H9 (cell line): ENCODE measurements at places on chromosomes 3 and 15. TPM values are rescaled to one million over a fixed set of nuclear protein-coding genes. Genes with fewer than 3 reads are reported as not detected.
A peak's percentile ranks its signal among the peaks of the same experiment; 100 is the strongest.

DNA sequence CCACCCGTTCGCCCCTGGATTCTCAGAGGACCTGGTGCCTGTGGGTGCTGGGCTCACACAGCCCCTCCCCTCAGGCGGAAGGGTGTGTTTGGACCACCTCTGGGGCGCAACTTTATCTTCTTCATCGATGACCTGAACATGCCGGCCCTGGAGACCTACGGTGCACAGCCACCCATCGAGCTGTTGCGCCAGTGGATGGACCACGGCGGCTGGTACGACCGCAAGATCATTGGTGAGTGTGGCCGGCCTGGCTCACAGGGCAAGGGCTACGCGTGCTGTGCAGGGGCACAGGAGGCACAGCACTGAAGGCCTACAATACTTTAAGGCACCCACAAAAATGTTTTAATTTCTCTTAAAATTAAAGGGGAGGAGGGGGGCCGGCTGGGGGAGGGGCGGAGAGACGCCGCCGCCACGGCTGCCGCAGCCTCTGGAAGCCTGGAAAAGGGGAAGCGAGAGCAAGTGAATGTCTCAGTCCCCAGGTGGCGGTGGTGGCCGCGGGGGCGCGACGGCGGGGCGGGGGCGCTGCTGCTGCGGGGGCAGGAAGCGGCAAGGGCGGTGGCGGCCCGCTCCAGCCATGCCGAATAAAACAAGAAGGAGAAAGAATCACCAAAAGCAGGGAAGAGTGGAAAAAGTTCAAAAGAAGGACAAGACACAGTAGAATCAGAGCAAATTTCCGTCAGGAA lies 56.8 kb downstream of the DNAH1 start:
- DNase-seq, result peak; percentile 72

GRCh38 chr3:146575636-146576035 lies 29.5 kb downstream of the PLSCR5 start:
- DNase-seq, result no peak

DNA sequence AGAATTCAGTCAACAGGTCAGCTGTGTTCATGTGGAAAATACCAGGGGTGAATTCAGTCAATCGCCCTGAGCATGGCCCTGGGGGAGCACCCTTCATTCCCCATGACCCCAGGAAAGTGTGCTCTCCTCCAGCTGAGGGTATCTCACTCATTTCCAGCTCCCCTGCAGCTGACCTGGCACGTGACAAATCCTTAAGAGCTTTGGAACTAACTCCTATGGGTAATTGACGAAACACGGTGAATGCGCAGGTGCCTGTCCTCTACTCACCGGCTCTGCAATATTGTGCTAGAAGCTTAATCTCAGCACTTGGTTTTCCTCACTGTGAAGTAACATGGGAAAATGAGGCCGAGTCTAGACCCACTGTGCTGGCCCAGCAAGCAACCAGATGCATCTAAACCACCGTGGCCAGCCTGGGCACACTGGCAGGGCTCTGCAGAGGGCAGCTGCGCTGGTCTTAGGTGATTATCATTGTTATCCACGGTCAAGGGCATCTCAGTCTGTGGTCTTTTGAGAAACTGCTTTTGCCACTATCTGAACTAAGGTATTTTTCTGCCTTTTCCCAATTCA lies 63.1 kb downstream of the SPSB4 start:
- peak; percentile 8 for DNase-seq

- no peak for DNase-seq
Measured at GRCh38 chr15:58252586-58253323, 114.6 kb downstream of the AQP9 start.

The AP3S2 gene
- total RNA-seq, result 33.9 and 38.5 TPM in 2 replicates

GRCh38 chr3:34998902-34999301 lies 640.4 kb upstream of the ARPP21 start:
- no peak for DNase-seq

DNA sequence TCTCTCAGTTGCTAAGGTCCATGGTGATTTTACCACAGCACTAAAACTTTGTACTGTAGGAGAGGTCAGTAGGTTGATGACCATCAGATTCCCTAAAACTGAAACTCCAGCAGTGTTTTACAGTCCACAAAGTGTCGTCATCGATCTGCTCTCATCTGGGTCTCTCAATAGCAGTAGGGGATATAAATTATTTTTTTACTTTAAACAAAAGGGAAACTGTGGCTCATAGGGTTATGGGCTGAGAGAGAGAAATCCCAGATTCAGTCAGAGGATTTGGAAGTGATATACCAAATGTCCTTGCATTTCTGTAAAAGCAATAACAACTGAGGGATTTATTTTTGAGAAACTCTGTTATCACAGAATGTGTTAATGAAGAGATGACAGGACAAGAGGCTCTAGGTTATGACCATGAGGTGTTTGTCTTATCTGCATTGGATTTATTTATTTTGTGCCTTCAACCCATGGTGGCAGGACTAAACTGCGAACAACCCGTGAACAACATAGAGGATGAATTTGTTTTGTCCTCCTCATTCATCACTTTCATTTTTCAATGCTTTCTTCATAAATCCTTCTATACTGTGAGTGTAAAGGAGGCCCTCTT lies 869.7 kb downstream of the OTOL1 start:
- DNase-seq, result no peak

The ARID3B gene
- 101 and 110 TPM in 2 replicates for total RNA-seq

- no peak for DNase-seq
Measured at GRCh38 chr3:72439321-72440183, 408.7 kb downstream of the SHQ1 start.

The GRAMD1C gene
- 1.8 TPM in 2 replicates for total RNA-seq
